ENCODE measurements at places on chromosomes 3 and 15. TPM values are rescaled to one million over a fixed set of nuclear protein-coding genes. Genes with fewer than 3 reads are reported as not detected.

Gene ZNF609
- 48.6 TPM for total RNA-seq

Gene ERICH6
- 0.36 TPM for total RNA-seq

Gene ATP11B
- 127 TPM for total RNA-seq

Gene OIP5
- 12.8 TPM for total RNA-seq

Gene PPP1R14D
- not detected for total RNA-seq

Gene ADCY5
- not detected for total RNA-seq

Gene MAP6D1
- 0.91 TPM for total RNA-seq

Gene CPN2
- not detected for total RNA-seq

Gene WDR72
- total RNA-seq = not detected

Gene GPR156
- total RNA-seq = not detected

Gene ADPGK
- 94.5 TPM for total RNA-seq

Gene RASGRP1
- 157 TPM for total RNA-seq

Gene ALG1L2
- not detected for total RNA-seq

Gene TMEM43
- 42.5 TPM for total RNA-seq

Gene CP
- not detected for total RNA-seq

Gene CHDH
- total RNA-seq = 0.20 TPM

Gene GOLGA6L4
- total RNA-seq = 1.1 TPM

Gene CCR9
- total RNA-seq = not detected

Gene THAP10
- not detected for total RNA-seq

Gene SERINC4
- total RNA-seq = not detected

Gene C3orf85
- total RNA-seq = not detected

Gene CD200
- 8.6 TPM for total RNA-seq

Gene LMAN1L
- total RNA-seq = 0.38 TPM

Gene LDHAL6B
- not detected for total RNA-seq

Gene ACKR4
- not detected for total RNA-seq

Gene SLC22A13
- total RNA-seq = 0.50 TPM

Gene C3orf22
- total RNA-seq = not detected

Gene SNTN
- total RNA-seq = not detected

Gene GPR149
- not detected for total RNA-seq

Gene GOLGA6B
- total RNA-seq = not detected

Gene RASL12
- total RNA-seq = not detected

Gene ZBBX
- total RNA-seq = not detected

Gene CCR3
- not detected for total RNA-seq

Gene ANKRD63
- 0.23 TPM for total RNA-seq

Gene FBN1
- 1.1 TPM for total RNA-seq

Gene ADAMTSL3
- total RNA-seq = not detected
